Activated T-cell treated with anti-CD3 and anti-CD28 coated beads for 4 hours (primary cell): ENCODE measurements at places on chromosomes 7 and 10.

GRCh38 chr7:101779267-101779666, 38.2 kb upstream of the CUX1 start:
- no peak for DNase-seq

DNA sequence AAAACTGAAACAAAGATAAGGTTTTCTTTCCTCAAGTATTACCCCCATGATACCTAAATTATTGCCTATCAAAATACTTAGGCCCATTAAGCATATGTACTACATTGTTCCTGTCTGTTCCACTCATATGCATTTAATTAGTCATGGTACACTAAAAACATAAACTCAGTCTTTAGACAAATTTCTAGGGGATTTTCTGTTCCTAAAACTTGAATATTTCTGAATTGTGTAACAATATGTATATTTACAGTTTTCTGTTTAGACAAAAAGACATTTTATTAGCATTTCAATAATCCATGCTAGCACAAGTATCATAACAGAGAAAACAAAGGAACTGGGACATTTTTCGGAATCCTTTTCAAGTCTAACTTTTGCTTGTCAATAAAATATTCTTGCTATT, 234.2 kb downstream of the CRPPA start:
- DNase-seq, result no peak

GRCh38 chr7:20861468-20861867, 74.8 kb upstream of the SP8 start:
- DNase-seq, result no peak

GRCh38 chr10:133279326-133280226, 2.9 kb upstream of the ADAM8 start:
- DNase-seq, result no peak

GRCh38 chr10:44010873-44011602, 362.4 kb upstream of the ZNF32 start:
- no peak for DNase-seq
